ENCODE measurements at places on chromosomes 16 and 17. TPM values are rescaled to one million over a fixed set of nuclear protein-coding genes. Genes with fewer than 3 reads are reported as not detected.

The PPP1R1B gene
- not detected for total RNA-seq

The RAC3 gene
- total RNA-seq, result 9.6 TPM

The MIS12 gene
- total RNA-seq, result 34.4 TPM

The PRSS8 gene
- not detected for total RNA-seq

The CSF3 gene
- not detected for total RNA-seq
